ENCODE measurements at places on chromosomes 6 and 20.

DNA sequence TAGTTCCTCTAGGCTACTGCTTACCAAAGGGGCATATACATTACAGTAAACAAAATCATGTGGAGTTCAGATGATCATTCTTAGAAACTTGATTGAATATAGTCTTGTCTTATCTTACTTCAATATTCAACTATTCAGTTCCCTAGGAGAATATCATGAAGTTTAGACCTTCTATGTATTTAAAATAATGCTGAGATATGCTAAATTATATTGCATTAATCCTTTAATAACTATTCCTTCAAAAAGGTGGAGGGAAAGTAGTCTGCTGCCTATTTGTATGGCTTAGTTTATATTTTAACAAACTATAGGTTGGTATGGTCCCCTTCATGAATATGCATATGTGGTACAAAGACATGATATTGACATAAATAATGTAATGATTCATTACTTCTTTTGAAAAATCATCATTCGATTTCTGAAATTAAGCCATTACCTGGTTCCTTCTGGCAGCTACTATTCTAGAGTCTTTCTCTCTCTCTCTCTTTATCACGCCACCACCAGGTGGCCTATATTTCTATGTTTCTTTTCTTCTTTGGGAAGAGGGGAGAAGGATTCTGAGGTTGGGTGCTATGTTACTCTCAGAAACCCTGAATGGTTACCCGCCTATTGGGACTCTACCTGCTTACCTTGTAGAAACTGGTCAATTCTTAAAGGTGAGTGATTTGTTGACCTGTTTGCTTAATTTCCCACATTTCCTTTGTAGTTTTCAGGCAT, 855.8 kb downstream of the HACE1 start:
- DNase-seq, result no peak

GRCh38 chr20:34141293-34141692, 29.2 kb upstream of the EIF2S2 start:
- no peak for DNase-seq

DNA sequence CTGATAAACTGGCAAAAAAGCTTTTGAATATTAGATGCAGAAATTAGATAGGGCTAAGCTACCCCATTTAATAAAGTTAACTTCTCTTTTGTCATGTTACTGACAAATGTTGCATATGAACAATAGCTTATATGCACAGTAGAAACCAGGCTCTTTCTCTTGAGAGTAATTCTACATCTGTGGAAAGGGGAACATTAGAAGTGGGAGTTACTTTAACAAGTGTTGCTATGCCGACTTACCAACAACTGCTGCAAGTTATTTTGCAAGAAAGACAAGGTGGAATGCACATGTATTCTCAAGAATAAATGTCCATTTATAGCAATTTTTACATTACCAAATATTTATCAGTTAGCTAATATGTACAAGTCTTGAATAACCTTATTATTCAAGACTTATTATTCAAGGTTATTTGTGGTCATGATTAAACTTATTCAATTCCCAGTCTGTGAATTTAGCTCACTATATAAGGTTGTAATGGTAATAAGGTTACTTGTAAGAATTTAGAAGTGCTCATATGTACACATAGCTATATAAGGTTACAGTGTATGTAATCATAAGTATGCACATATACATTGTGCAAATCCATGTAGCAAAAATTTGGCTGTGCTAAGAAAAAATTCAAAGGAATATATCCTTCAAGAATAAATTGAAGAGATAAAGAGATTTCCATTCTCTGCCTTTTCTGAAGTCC, 38.3 kb downstream of the ADGRG6 start:
- DNase-seq, result no peak

GRCh38 chr6:37298958-37299357, 41.0 kb upstream of the TMEM217 start:
- no peak for DNase-seq

DNA sequence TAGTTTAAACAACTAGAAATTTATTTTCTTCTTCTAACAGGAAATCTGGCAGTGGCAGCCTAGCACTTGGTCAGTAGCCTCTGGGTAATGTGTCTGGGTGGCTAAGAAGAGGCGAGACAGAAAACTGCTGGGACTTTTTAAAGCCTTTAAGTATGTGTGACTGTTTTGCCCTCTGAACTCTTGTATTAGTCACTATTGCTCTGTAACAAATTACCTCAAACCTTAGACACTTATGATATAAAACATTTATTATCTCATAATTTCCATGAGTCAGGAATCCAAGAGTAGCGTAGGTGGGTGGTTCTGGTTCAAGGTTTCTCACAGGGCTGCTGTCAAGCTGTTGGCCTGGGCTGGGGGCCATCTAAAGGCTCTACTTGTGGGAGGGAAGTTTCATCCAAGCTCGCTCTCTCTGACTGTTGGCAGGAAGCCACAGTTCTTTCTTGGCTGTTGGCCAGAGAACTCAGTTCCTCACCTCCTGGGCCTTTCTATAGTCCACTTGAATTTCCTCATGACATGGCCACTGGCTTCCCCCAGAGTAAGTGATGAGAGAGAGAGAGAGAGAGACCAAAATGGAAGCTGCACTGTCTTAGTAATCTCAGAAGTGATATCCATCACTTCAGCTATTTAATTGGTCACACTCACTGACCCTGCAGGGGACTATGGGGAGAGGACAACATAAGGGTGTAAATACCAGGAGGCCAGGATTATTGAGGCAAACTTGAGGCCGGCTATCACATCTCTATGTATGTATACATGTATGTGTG, 17.4 kb upstream of the TBC1D22B start:
- peak; percentile 91 for DNase-seq

DNA sequence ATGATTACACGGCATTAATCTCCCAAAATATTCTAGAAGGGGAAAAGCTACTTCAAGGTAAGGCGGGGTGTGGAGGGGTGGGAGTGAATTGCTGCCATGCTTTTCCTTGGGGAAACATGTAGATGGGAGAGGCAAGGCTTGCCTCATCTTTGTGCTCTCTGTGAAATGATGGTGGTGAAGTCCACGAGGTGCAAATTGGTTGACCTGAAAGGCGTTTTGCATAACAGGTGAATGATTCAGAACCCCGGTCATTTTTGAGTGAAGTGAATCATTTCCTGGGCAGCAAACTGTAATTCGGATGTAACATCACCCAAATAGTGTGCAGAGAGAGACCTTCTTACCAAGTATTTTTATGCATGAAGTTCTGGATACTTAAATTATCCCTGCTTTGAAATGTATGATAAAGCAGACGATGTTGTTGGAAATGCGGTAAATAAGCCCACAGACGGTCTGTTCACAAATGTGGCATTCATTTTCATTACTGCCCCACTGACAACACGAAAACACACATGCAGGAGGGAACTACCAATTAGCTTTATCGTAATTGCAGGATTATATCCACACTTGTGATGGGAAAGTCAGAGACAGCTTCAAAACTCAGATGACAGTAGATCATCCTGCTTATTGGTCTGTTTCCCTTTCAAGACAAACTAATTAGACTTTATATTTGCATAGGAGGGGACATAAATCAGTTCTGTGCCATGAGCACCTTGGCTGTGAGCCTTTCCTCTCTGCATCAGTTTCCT, 3.0 kb downstream of the CDH4 start:
- no peak for DNase-seq

- no peak for DNase-seq
Measured at GRCh38 chr20:1300083-1300840, 28.7 kb downstream of the SDCBP2 start.

DNA sequence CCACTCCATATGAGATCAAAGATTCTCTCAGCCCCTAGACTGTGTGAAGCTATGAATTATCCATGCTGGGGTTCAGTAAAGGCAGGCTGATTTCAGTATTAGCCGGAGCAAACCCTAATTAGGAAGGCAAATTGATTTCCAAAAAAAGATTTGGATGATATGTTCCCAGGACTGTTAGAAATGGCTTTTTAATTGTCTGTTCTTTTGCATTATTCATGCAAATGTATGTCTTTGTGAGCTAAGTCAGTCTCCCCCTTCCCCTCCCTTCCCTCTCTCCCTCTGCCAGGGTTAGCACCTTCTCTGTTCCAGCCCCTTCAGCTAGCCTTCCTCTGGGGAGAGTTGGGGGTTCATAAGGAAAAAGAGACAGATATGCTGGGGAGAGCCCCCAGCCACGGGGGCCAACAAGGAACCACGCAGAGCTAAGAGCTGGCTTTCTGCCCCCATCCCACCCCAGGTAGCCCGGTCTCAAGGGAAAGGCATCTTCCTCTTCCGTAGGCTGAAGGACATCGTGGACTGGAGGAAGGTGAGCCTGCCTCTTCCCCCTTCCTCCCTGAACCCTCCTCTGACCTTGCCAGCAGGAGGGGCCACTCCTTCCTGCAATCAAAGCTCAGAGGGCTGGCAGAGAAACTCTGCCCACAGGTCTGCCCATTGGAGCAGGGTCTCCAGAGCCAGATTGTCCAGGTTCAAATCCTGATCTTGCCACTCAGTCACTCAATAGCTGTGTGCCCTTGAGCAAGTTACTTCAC, 32.3 kb downstream of the PDRG1 start:
- no peak for DNase-seq

GRCh38 chr20:42553374-42553773, 636.3 kb downstream of the PTPRT start:
- DNase-seq, result no peak

DNA sequence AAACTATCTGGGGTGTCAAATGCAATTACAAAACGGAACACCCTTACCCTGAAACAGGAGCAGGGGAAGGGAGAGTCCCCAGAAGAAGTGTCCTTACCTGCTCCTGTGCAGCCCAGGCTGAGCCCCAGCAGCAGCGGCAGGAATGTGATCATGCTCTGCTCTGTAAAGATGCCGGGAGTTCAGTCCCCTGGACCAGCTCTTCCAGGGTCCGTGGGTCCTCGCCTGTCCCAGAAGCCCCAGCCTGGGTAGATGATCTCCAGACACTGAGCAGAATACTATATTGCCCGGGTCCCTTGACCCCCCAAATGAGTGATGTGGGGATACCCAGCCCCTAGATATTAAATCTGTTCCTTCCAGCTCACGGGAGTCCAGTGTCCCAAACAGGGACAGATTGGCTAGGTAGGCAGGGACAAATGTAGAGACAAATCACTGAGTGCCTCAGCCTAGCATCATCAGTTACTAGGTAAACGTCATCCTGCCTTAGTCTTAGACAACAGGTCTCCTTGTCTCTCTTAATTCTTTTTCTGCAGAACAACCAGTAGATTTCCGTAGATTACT, at the start of gene HLA-DMB:
Gene HLA-DMB (minus strand): TSS at position 373 of the 558 bp plus-strand sequence. CDS start 221 bp downstream, at position 152.
- no peak for DNase-seq

DNA sequence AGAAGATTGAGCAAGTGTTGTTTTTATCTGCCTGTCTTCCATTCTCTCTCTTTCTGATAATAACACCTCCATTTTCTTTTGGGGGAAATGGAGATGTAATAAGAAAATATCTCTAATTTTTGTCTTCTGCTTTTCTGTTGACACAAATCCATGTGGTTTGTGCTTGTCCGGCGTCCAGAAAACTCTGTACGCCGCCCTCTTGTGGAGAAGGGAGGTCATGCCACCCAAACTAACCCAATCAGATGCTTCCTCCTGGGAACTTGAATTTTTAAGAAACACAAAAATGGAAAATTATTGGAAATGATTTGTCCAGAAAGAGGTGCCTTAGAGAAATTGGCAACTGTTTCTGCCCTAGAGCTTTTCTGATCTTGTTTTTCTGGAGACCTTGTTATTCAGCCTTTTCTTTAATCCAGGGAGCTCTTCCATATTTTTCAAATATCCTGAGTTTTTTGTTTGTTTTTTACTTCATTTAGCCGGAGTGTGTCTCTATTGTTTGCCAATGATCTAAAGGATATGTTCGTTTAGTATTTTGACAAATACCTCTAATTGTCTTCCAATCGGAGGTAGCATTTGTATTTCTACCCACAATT, 17.8 kb upstream of the FNDC1 start:
- no peak for DNase-seq

GRCh38 chr6:139509167-139509566, 134.7 kb upstream of the CITED2 start:
- DNase-seq, result no peak

- no peak for DNase-seq
Measured at GRCh38 chr20:3479759-3480615, 9.2 kb downstream of the ATRN start.

DNA sequence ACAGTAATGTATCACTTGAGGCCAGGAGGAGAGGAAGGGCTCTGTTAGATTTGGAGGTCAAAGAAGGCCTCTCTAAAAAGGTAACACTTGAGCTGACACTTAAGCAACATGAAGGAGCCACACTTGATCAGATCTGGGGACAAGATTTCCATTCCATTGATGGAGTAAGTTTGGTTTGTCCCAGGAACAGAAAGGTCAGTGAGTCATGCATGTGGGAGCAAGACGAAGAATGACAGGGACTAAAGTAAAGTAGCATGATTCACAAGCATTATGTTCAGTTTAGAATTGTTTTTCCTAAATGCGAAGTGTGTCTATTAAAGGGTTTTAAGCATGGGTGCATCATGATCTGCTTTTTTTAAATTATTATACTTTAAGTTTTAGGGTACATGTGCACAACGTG, 47.4 kb downstream of the COL21A1 start:
- DNase-seq, result no peak

DNA sequence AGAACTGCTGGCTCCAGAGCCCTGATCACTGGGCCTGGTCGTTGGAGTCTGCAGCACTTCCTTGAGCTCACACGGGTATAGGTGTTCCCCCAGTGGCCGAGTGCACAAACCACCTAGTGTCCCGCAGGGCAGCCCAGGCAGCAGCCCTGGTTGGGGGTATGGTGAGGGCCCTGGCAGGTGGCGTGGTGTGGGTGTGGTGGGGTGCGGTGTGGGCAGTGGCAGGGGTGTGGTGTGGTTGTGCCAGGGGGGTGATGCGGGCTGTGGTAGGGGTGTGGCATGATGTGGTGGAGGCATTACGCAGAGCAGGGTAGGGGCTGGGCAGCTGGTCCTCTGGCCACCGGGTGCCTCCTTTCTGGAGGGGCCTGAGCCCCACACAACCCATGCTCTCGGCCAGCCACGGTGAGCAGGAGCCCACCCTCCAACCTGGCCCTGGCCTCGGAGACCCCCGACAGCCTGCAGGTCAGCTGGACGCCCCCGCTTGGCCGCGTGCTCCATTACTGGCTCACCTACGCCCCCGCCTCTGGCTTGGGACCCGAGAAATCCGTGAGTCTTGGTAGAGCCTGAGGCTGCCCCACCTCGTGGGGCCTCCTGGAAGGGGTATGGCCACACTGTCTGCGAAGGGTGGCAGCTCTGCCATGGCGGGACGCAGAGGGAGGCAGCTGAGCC, 20.5 kb downstream of the COL20A1 start:
- no peak for DNase-seq

DNA sequence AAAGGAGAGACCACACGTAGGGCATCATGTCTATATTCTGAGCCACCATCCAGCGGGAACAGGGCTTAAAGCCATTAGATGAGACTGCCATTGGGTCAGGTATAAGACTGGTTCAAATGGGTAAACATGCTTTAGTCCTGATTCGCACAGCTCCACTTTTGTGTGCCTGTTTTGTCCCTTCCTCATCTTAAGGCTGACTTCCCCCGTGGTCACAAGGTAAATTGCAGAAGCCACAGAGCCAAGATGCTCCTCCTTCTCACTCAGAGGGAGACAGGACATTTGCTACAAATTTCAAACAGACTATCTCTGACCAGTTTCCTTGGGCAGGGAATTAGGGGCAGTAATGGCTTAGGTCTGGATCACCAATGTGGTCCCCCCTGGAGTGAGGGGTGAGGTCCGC, 11.4 kb upstream of the IFNGR1 start:
- DNase-seq, result no peak

All from smooth muscle cell of the brain vasculature (primary cell).